Kidney epithelial cell (primary cell): ENCODE measurements at places on chromosomes 12 and 14. TPM values are rescaled to one million over a fixed set of nuclear protein-coding genes. Genes with fewer than 3 reads are reported as not detected.

The HSPB8 gene
- 43.3 and 44.2 TPM in 2 replicates for total RNA-seq

The POLE gene
- 11.2 and 15.1 TPM in 2 replicates for total RNA-seq

The NUMB gene
- 30.5 and 33.1 TPM in 2 replicates for total RNA-seq

The WNT1 gene
- not detected in 2 replicates for total RNA-seq

The AP5M1 gene
- 22.6 and 29.4 TPM in 2 replicates for total RNA-seq

The C14orf132 gene
- total RNA-seq: 5.6 and 8.4 TPM in 2 replicates

The FBLN5 gene
- 4.8 and 6.0 TPM in 2 replicates for total RNA-seq

The RNASE7 gene
- not detected in 2 replicates for total RNA-seq
